ENCODE measurements at places on chromosomes 2 and 18. TPM values are rescaled to one million over a fixed set of nuclear protein-coding genes. Genes with fewer than 3 reads are reported as not detected.
A peak's percentile ranks its signal among the peaks of the same experiment; 100 is the strongest.

The SPP2 gene
- not detected for total RNA-seq

The RIT2 gene
- total RNA-seq = not detected

DNA sequence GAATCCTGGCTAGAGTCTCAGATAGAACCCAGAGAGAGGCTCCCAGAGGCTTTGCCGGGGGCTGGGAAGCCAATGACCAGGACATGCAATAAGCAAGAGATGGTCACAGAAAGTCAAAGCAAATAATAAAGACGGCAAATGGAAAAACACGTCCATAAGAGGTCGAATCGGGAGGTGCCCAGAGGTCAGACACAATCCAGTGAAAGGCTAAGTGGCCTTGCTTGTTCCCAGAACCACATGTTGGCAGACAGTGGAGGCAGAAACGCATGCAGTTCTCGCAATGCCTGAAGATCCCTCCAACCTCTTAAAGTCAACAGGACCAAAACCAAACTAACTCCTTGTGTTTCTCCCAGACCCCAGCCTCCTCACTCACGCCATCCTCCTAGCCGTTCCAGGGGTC, 3.0 kb downstream of the CYB5A start:
- peak; percentile 49 for DNase-seq

The ANKRD30B gene
- 1.9 TPM for total RNA-seq
